ENCODE measurements at places on chromosomes 5 and 9. TPM values are rescaled to one million over a fixed set of nuclear protein-coding genes. Genes with fewer than 3 reads are reported as not detected.

DNA sequence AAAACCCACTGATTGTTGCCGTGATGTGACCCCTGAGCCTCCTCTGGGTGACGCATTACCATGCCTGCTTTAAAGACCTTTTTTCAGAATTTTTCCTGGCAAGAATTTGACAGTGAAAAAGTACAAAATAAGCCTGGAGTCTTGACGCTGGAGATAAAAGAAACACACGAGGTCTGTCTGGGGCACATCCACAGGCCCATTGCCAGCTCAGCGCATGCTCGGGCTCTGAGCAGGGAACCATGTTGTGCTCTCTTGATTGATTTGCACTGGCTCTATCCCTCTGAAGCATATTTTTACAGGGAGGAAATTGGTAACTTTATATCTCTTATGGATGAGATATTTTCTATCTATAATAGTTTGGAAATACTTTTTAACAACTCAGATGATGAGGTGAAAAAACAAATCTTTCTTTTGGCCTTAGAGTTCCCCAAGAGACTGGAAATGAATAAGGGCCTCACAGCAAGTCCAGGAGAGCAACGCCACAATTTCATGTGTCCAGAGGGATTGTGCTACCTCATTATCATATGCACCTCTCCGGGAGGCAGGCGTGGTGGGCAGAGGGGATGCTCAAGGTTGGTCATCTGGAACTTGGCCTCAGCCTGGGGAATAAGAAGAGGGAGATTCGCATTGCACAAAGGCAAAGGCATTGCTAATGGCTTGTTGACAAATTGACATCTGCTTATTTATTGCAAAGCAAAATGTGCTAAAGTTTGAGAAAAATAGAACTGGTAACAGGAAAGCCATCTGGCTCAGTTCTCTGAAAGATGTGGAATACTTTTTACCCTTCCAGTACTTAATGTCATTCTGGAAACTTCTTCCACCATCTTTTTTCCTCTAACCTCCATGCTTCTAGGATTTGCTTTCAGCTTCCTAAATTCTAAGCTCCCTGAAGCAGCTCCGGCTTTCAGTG, 183.8 kb downstream of the PJA2 start:
- no peak for DNase-seq

GRCh38 chr9:115606838-115607237, 488.9 kb upstream of the TNC start:
- no peak for DNase-seq

DNA sequence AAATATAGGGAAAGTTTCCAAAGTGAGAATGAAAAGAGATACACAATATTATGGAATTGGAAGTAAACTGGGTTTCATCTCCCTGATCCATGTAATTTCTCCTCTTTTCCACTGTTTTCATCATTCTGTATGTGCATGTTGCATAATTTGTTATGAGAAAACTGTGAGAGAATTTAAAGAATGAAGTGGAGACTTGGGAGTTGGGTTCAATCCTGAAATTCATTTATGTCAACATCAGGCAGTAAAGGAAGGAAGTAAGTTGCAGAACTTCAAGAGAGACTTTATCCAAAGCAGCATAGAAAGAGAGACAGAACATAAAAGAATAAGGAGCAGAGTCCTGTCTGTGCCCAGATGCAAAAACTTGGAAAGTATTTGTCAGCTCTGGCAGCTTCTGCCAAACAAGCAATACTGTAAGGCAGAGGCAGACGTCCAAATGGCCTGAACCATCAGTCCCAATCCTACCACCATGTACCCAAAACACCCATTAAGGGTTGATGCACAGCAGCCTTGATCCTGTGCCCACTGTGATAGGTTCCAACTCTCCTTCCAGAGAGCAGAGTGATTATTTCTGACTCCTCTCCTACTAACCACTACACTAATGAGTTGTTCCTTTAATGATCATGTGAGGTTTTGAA, 425.3 kb upstream of the CDH6 start:
- no peak for DNase-seq

COQ4 gene
- total RNA-seq = 36.7 TPM

- DNase-seq = no peak
These were observed 40.0 kb downstream of the MTMR12 start for GRCh38 chr5:32272746-32273145.

- DNase-seq = peak; percentile 31
These were observed 9.7 kb downstream of the ORM2 start for GRCh38 chr9:114339130-114339908.

DNA sequence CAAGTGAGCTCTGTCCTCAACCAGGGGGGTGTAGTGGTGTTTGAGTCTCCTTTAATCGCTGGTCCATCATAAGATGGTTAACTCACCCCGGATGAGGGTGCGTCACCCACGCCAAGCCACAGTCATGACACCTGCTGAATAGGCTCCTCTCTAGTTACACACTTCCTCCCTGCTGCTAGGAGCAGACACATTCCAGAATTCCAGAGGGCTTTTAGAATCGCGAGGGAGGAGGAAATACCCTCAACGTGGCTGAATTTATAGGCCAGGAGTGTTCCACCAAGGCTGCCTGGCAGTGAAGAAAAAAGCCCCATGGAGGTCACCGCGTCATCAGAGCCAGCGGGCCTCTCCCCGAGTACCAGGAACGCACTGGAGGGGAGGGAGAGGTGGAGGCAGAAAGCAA, 5.1 kb downstream of the GLRX start:
- DNase-seq = peak; percentile 38

PCDH12 gene
- total RNA-seq = 0.05 TPM

ALDH7A1 gene
- total RNA-seq = 2.1 TPM

- DNase-seq = no peak
These were observed 134.5 kb upstream of the FSTL4 start for GRCh38 chr5:133746834-133747233.

GRCh38 chr9:98549401-98549800, 159.3 kb downstream of the GABBR2 start:
- DNase-seq = no peak

DNA sequence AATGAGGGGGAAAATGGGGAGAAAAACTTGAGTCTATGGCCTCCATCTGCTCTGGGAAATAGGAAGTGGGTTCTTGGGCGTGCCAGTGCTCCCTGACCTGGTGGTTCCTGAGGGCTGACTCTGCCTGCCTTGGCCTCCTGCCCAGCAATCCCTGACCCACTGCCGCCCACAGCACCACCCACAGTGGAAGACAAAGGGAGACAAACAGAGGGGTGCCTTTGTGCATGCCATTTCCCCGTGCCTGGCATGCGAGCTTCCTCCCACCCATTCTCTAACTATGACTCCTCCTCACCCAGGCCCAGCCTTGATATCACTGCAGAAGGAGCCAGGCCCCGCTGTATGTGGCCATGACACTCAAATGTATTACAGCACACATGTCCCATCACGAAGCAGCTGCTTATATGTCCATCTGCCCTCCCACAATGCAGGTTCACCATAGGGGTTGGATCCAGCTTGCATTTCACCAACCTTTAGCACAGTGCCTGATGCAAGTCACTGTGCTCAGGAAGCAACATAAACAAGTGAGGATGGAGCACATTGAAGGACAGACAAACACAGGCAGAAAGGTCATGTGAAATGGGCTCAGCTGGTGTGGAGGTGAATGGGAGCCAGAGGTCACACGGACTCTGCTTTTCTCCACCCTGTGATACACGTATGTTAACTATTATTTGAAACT, 84.4 kb downstream of the ADRB2 start:
- DNase-seq = no peak

GRCh38 chr9:112029921-112030444, 133.4 kb downstream of the UGCG start:
- DNase-seq = no peak

RNF183 gene
- total RNA-seq = not detected

DNA sequence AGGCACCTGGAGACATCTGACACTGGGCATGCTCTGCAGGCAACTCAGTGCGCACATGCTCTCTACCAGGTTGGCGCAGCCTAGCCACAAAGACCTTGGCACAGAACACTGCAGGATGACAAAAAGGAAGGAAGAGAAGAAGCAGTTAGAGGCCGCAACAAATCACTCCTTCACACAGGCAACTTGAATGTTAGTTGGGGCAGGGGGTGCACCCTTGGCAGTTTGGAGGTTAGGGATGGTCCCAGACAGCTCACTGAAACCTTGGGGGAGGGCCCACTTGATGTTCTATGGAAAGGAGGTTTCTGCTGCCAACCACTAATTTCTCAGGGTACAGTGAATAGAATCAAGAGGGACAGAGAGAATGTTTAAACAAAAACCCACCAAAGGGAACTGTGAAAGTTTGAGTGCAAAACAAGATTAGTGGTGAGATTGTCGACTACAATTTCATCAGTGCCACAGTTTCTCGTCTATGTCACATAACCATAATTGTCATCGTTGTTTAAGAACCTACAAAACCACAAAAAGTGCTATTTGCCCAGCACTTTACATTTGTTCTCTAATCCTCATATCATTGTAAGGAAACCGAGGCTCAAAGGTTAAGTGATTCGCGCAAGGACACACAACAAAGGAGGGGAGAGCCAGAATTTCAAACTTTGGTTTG, 48.7 kb downstream of the FBXW11 start:
- no peak for DNase-seq

ADAMTS12 gene
- total RNA-seq = not detected

GRCh38 chr5:129063483-129064113, 31.0 kb upstream of the ISOC1 start:
- no peak for DNase-seq

GRCh38 chr9:136939996-136940525, 4.5 kb downstream of the FBXW5 start:
- no peak for DNase-seq

RXFP3 gene
- total RNA-seq = not detected

SPATA31E1 gene
- total RNA-seq = not detected

SREK1 gene
- total RNA-seq = 154 TPM

- DNase-seq = no peak
These were observed 50.0 kb upstream of the PPARGC1B start for GRCh38 chr5:149679876-149680809.

- DNase-seq = no peak
These were observed 288.5 kb upstream of the ANKH start for GRCh38 chr5:15160091-15160490.

DNA sequence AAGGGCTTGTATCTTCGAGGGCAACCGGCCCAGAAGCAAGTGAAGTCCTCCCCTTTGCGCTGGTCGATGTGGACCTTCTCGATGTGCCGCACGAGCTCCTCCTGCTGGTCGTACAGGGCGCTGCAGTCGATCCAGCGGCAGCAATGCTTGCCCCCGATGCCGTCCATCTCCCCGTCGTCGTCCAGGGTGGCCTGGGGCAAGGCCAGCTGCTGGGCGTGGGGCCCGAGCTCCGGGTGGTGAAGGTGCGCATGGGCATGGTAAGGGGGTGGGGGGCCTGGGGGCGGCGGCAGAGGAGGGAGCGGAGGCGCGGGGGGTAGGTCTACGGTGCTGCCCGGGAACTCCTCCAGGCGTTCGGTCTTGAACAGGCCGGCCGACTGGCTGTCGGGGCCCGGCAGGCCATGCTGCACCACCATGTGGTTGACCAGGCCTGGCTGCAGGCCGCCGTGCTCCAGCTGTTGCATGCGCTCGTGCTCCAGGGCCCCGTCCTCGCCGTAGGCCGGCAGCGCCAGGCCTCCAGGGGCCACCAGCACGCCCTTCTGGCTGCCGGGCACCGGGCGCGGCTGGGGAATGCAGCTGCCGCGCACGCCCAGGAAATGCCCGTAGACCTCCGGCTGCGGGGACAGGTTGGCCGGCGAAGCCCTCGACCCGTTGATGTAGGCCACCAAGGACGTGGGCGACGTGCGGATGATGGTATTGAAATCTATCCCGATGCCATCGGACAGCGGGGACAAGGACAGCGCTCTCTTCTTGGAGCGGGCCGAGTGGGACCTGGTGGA, 181.8 kb downstream of the GLIS3 start:
- peak; percentile 32 for DNase-seq

CMBL gene
- total RNA-seq = 0.22 TPM

DNA sequence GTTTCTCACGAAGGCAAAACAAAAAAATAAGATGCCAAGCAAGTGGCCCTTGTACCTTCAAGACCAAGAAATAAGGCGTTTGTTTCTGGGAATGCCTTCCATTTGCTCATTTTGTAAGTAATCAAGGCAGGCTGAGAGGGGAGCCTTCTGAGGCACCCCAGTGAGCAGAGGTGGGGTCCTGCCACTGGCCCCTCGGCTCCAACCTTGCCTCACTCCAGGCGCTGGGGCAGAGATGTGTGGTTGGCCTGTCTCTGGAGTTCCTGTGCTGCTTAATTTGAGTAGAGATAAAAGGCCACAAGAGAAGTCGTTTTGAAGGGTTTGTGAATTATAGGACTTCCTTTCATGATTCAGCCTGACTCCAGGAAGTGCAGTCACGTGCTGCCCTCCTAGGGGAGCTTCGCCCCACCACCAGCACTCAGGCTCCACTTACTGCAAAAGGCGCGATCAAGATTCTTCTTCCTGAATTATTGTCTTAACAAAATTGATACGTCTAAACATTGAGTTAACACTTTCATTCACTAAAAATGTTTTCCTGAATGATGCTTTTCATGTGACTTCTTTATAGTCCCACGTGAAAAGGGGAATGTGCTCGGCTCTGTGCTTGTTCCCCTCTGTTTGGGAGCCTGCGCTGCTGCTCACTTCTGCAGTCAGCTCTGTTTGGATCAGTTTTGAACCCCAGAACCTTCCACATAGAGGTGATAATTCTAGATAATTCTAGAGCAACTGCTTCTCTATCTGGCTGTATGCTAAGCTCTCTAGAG, 13.7 kb downstream of the SYK start:
- DNase-seq = no peak

DNA sequence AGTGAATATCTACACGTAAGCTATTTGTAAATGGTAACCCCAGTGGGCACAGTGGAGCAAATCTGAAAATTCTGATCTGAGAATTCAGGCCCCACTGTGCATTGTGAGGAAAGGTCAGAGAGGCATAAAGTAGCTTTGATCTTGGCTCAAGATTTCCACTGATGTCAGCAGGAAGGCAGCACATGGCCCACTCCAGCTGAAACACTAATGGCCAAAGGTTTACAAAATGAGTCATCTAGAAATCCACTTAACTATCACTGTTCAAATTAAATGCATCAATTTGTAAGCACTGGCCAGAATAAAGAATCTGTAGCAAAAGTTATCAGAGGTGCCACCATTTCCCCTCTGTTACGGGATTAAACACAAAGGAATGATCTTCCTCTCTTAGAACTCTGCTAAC, 191.6 kb downstream of the C9orf152 start:
- no peak for DNase-seq

GRCh38 chr5:59792983-59793585, 100.4 kb downstream of the PDE4D start:
- no peak for DNase-seq

GRCh38 chr5:136686192-136686872, 321.0 kb upstream of the TRPC7 start:
- no peak for DNase-seq

GRCh38 chr9:34689116-34689470, 2.0 kb downstream of the CCL19 start:
- no peak for DNase-seq

DNA sequence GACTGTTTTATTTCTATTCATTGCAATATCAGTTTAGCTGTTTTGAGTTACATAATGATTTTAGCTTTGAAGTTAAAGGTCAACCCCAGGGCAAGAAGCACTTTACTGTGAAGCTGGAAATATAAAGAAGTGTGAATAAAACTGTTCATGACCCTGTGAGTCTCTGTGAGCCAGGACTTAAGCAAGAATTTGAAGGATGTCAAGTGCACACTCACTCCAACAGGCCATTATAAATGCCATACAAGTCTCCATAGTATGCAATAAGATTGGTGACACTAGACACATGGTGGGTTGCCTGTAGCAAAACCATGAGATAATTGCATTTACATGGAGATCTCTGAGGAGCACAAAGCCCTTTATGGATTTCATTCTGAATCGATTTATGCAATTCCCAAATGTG, 318.7 kb upstream of the ITGA1 start:
- no peak for DNase-seq

- no peak for DNase-seq
These were observed 262.8 kb downstream of the RFX3 start for GRCh38 chr9:3262826-3263529.

PLEKHG4B gene
- 0.55 TPM for total RNA-seq

- DNase-seq = no peak
These were observed 896 bp downstream of the EBF1 start for GRCh38 chr5:159098603-159099436.

SETD9 gene
- 3.5 TPM for total RNA-seq

Data from T-helper 17 cell (primary cell).